ENCODE measurements at places on chromosomes 7 and 10. TPM values are rescaled to one million over a fixed set of nuclear protein-coding genes. Genes with fewer than 3 reads are reported as not detected.

The SLC13A1 gene
- not detected for total RNA-seq

The MMD2 gene
- total RNA-seq = not detected

The CALCR gene
- not detected for total RNA-seq

The SORBS1 gene
- 3.9 TPM for total RNA-seq

The PBLD gene
- 1.5 TPM for total RNA-seq

The CUZD1 gene
- total RNA-seq = 0.43 TPM

The CYP3A7 gene
- total RNA-seq = not detected

The SFRP4 gene
- total RNA-seq = not detected

The PRKCQ gene
- 26.6 TPM for total RNA-seq

The PLAU gene
- total RNA-seq = 0.11 TPM

The HERC4 gene
- total RNA-seq = 28.4 TPM

The FAM24B gene
- total RNA-seq = 12.7 TPM

The TSPAN13 gene
- total RNA-seq = 0.69 TPM

The KIF5B gene
- 53.8 TPM for total RNA-seq

The SMO gene
- total RNA-seq = not detected

The CADPS2 gene
- total RNA-seq = not detected

The NCOA4 gene
- total RNA-seq = 51.5 TPM

The AOAH gene
- 30.8 TPM for total RNA-seq

The GAD2 gene
- total RNA-seq = not detected

The TRAPPC14 gene
- 40.6 TPM for total RNA-seq

The SPDYE2B gene
- not detected for total RNA-seq

The DLG5 gene
- total RNA-seq = 6.3 TPM

Measured in CD8-positive, alpha-beta T cell (primary cell).